Psoas muscle (tissue), 8 donors: ENCODE measurements at places on chromosomes 2 and 18. TPM values are rescaled to one million over a fixed set of nuclear protein-coding genes. Genes with fewer than 3 reads are reported as not detected.

The MOGAT1 gene
- not detected for polyA plus RNA-seq

The AKAIN1 gene
- not detected for polyA plus RNA-seq

The FAM237A gene
- not detected for polyA plus RNA-seq

The CKAP2L gene
- 0.05 TPM for polyA plus RNA-seq

GRCh38 chr2:16637304-16637703 is 28.3 kb downstream of the CYRIA start:
- no peak for DNase-seq

DNA sequence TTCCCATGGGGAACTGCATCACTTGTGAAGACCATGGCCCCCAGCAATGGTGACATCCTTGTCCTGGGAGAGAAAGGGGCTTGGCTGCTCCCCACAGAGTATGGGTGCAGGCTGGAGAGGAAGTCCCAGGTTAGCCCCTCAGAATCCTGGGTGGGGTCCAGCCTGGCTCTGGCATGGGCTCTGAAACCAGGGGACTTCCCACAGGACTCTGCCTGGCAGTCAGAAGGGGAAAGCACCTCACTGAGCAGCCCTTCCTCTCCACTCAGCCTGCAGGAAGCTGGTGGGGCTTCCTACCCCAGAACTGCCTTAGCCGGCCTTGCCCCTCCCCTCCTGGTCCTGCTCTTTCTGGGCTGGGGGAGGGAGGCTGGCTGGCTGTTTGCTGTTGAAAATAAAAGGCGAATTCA is 3.7 kb downstream of the NEURL3 start:
- DNase-seq = peak; percentile 28

GRCh38 chr18:7958897-7959146 is 391.7 kb downstream of the PTPRM start:
- no peak for DNase-seq
